ENCODE measurements at places on chromosomes 5 and 9. TPM values are rescaled to one million over a fixed set of nuclear protein-coding genes. Genes with fewer than 3 reads are reported as not detected.

The SLC6A3 gene
- total RNA-seq: not detected

The PKD2L2 gene
- not detected for total RNA-seq

The LCN9 gene
- not detected for total RNA-seq

The SPATA31E1 gene
- total RNA-seq: not detected

The CDC20B gene
- total RNA-seq: not detected

The ECM2 gene
- 20.1 TPM for total RNA-seq

DNA sequence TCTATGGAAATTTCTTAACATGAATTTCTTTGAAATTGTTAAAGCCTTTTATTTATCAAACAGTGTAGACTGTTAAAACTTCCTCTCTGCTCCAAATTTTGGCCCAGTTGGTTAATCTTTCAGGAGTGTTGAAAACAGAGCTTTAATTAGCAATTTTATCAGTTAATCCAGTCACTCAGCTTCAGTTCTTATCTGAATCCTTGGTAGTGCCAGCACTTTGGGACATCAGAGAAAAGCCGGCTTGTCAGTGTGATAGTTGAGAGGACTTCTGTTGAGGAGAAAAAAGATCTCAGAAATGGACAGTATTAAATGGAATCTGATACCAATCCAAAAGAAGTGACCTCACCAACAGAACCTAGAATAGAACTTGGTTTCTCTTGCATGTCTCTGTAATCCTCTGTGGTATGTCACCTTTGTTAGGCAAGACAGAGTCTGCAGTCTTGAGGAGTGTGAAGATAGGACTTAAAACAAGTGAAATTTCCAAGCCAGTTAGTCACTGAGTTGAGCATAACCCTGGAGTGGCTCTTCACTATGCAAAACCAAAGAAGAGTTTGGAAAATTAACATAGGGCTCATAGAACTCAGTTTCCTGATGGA lies 251.8 kb downstream of the NNT start:
- H3K4me1 ChIP-seq: no peaks in the 10 kb centered on the region
- H3K27me3 ChIP-seq: no peaks in the 10 kb centered on the region
- no peak overlapping the region for H3K4me3 ChIP-seq
- H3K27ac ChIP-seq: no peak overlapping the region
- DNase-seq: no peak
- no peaks in the 10 kb centered on the region for H3K36me3 ChIP-seq

GRCh38 chr9:131817627-131818026 lies 77.8 kb upstream of the RAPGEF1 start:
- H3K4me3 ChIP-seq: no peak overlapping the region
- H3K4me1 ChIP-seq: no peaks in the 10 kb centered on the region
- H3K27ac ChIP-seq: no peak overlapping the region

GRCh38 chr5:166370928-166371690 lies 1920.3 kb upstream of the WWC1 start:
- no peak overlapping the region for H3K27ac ChIP-seq
- no peaks in the 10 kb centered on the region for H3K36me3 ChIP-seq
- peak overlapping the region; percentile 39 for H3K4me3 ChIP-seq
- no peaks in the 10 kb centered on the region for H3K27me3 ChIP-seq

GRCh38 chr5:65483546-65484346 lies 2.0 kb upstream of the ADAMTS6 start:
- H3K4me3 ChIP-seq: peak overlapping the region; percentile 61
- H3K4me1 ChIP-seq: no peaks in the 10 kb centered on the region
- peak overlapping the region; percentile 92 for H3K27ac ChIP-seq
- H3K36me3 ChIP-seq: no peaks in the 10 kb centered on the region
- no peaks in the 10 kb centered on the region for H3K27me3 ChIP-seq

- peak overlapping the region; percentile 61 for H3K4me3 ChIP-seq
- H3K36me3 ChIP-seq: no peaks in the 10 kb centered on the region
- H3K27ac ChIP-seq: peak overlapping the region; percentile 86
- no peak for DNase-seq
Observed at GRCh38 chr5:73436535-73437100, 12.0 kb downstream of the FOXD1 start.

- H3K27ac ChIP-seq: no peak overlapping the region
- no peak overlapping the region for H3K4me3 ChIP-seq
- H3K27me3 ChIP-seq: no peaks in the 10 kb centered on the region
- H3K4me1 ChIP-seq: no peaks in the 10 kb centered on the region
- DNase-seq: no peak
Observed at GRCh38 chr5:179437341-179438001, 92.2 kb upstream of the ADAMTS2 start.

GRCh38 chr9:129383019-129383560 lies 205.0 kb upstream of the IER5L start:
- peak overlapping the region; percentile 76 for H3K4me3 ChIP-seq
- H3K36me3 ChIP-seq: no peaks in the 10 kb centered on the region
- H3K4me1 ChIP-seq: peaks cover 17% of the 10 kb centered on the region
- peak; percentile 79 for DNase-seq
- no peaks in the 10 kb centered on the region for H3K27me3 ChIP-seq
- H3K27ac ChIP-seq: peak overlapping the region; percentile 95

DNA sequence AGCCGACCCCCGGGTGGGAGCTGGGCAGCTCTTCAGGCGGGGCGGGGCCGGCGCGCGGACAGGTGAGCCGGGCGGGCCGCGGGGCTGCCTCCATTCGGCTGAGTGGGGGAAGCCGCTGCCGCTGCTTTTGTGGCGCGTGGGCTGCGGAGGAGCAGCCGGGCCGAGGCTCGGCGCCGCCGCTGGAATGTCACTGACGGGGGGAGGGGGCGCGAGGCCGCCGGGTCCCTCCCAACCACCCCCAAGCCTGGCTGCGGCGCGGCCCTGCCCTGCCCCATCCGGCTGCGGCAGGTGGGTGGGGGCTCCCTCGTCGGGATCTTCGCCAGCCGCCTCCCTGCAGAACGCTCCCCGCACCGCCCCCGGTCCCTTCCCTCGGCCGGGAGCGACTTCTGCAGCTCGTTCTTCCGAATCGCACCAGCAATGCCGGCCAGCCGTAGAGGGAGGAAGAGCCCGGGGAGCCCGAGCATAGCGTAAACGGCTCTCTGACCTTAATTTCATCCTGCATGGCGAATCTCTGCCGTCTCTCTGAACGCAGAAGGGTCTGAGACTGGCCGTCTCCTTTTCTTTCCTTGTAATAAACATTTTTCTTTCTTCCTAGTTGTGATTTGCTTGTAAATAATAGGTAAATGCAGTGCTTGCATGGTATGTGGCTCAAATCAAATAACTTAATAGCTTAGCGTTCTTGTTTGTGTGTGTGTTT lies 505 bp downstream of the SPTAN1 start:
- peak overlapping the region; percentile 98 for H3K27ac ChIP-seq
- H3K4me3 ChIP-seq: peak overlapping the region; percentile 94
- no peaks in the 10 kb centered on the region for H3K36me3 ChIP-seq
- peaks cover 5% of the 10 kb centered on the region for H3K4me1 ChIP-seq
- H3K27me3 ChIP-seq: no peaks in the 10 kb centered on the region

DNA sequence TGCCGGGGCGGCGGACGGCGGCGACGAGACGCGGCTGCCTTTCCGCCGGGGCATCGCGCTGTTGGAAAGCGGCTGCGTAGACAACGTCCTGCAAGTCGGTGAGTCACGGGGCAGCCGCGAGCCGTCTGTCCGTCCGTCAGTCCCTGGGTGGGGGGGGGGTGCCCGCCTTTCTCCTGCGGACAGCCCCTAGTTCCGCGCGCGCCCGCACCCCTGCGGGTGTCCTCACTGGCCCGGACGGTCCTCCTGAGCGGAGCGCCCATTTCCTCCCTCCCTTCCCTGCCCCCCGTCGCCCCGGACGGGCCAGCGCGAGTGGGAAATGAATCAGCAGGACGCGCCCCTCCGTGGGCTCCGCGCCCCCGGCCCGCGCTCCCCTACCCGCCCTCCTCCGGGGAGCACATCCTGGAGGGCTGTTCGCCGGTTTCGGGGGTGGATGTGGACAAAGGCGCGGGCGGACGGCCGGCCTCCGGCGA lies 828 bp downstream of the ZSWIM6 start:
- H3K4me1 ChIP-seq: no peaks in the 10 kb centered on the region
- peak overlapping the region; percentile 94 for H3K4me3 ChIP-seq
- peak overlapping the region; percentile 98 for H3K27ac ChIP-seq
- H3K36me3 ChIP-seq: no peaks in the 10 kb centered on the region
- no peaks in the 10 kb centered on the region for H3K27me3 ChIP-seq

GRCh38 chr5:125661584-125661983 lies 761.6 kb upstream of the GRAMD2B start:
- H3K4me3 ChIP-seq: no peak overlapping the region
- DNase-seq: no peak
- no peak overlapping the region for H3K27ac ChIP-seq
- no peaks in the 10 kb centered on the region for H3K36me3 ChIP-seq
